ENCODE measurements at places on chromosomes 2 and 18. TPM values are rescaled to one million over a fixed set of nuclear protein-coding genes. Genes with fewer than 3 reads are reported as not detected.

The SKA1 gene
- 4.3 TPM for total RNA-seq

- peaks cover 28% of the 10 kb centered on the region for H3K4me1 ChIP-seq
- H3K36me3 ChIP-seq = no peaks in the 10 kb centered on the region
- H3K27ac ChIP-seq = no peak overlapping the region
Measured at GRCh38 chr2:227500301-227500630, 28.3 kb downstream of the AGFG1 start.

GRCh38 chr2:237509151-237509550 is 22.1 kb downstream of the MLPH start:
- no peaks in the 10 kb centered on the region for H3K27me3 ChIP-seq
- DNase-seq = peak; percentile 24
- no peaks in the 10 kb centered on the region for H3K36me3 ChIP-seq
- no peak overlapping the region for H3K4me3 ChIP-seq
- H3K4me1 ChIP-seq = no peaks in the 10 kb centered on the region

- no peak overlapping the region for H3K27ac ChIP-seq
- DNase-seq = no peak
- no peaks in the 10 kb centered on the region for H3K4me1 ChIP-seq
Measured at GRCh38 chr18:28248653-28249052, 71.7 kb upstream of the CDH2 start.

DNA sequence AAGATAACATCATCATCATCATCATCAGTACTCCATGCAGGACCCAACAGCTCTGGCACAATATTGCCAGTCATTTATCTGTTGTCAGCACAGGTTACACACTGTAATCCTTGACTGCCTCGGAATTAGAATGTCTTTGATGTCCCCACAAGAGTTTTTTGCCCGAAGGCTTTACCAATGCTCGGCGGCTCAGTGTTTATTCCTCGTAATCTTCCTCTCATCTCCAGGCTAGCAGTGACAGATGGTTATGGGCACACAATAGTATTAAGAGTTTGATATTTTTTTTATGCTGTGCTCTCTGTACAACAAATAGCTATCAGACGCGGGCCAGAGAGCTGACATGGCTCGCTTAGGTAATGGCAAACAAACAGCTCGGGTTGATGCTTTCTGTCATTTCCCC is 515.2 kb downstream of the ZEB2 start:
- DNase-seq = no peak
- peaks cover 2% of the 10 kb centered on the region for H3K36me3 ChIP-seq
- no peak overlapping the region for H3K4me3 ChIP-seq
- H3K27ac ChIP-seq = no peak overlapping the region
- no peaks in the 10 kb centered on the region for H3K27me3 ChIP-seq

DNA sequence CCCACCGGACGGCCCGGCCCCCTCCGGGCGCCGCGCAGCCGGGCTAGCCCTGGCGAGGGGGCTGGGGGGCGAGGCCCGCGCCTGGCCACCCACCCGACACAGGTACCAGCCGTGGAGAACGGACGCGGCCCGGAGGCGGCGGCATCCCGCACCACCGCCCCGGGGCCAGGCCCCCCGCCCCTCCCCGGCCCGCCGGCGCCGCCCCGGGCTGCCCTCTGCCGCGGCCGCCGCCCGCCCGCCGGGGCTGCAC is 405 bp downstream of the SOS1 start:
- no peak overlapping the region for H3K27ac ChIP-seq
- H3K27me3 ChIP-seq = no peaks in the 10 kb centered on the region

All from chondrocyte (in vitro differentiated cells).